ENCODE measurements at places on chromosomes 7 and 10.

DNA sequence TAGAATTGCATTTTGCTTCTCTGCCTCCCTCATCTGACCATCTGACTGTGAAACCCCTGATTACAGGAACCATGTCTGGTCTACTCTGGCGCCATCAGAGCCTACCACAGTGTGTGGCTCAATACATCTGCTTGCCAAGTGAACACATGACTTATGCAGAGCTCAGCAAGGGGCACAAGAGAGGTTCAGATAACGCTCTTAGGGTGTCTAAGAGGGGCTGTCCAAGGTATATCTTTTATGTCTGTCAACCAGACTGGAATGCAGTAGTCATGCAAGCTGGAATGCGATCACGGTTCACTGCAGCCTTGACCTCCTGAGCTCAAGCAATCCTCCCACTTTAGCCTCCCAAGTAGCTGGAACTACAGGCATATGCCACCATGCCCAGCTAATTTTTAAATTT lies 10.3 kb upstream of the RRP12 start:
- DNase-seq, result no peak

- no peak for DNase-seq
Measured at GRCh38 chr10:29830531-29831512, 196.1 kb upstream of the SVIL start.

DNA sequence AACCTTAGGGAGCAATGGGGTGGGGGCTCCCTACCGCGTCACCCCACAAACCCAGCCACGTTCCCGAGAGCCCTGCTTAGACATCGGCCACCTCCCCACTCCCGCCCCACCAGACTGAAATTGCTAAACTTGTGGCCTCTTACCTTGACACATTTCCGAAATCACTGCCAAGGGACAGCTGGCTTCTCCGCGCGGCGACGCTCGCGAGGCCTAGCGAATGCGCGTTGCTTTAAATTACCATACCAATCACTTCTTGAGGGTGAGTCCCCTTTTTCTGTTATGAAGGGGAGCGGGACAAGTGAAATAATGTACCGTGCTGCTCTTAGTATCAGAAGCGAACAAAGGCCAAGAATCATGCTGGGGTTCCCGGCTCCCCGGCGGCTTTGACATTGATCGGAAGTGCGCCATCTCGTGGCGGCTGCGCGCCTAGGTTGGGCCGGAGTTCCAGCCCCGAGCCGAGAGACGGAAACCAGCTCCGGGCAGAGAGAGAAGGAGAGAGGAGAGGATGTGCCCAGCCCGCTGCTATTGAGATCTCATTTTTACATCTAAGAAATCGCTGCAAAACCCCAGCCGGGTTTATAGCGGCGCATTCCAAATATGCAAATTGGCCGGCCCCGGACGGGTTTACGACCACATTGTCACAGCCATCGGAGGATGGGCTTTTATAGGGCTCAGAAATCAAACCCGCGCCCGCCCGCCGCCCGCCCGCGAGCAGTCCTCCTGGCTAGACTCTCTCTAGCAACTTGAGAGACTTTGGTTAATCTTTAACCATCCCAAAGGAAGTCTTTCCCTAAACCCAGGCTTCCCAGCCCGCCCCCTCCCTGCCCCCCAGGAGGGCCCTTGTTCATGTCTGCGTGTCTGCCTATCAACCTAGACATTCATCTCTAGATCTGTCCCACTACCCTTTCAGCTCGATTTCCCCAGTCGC lies 5.3 kb downstream of the HOXA11 start:
- no peak for DNase-seq

- no peak for DNase-seq
Measured at GRCh38 chr10:77989081-77989724, 40.1 kb downstream of the POLR3A start.

DNA sequence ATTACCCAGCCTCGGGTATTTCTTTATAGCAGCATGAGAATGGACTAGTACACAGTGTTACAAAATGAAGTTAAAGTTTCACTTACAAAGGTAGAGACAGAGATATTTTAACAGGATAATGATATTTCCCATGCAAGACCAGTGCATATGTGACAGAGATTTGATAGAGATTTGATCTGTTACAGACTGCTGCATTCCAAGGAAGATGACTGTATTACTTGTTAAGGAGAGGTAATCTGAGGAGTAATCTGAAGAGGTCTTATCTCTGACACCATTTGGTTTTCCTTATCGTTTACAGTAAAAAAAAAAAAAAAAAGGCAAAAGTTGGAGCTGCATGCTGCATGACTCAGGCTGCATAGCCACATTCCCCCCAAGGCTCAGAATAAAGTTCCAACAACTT lies 289.6 kb downstream of the POM121L12 start:
- no peak for DNase-seq

- no peak for DNase-seq
Measured at GRCh38 chr10:108771106-108771505, 1152.2 kb downstream of the XPNPEP1 start.

DNA sequence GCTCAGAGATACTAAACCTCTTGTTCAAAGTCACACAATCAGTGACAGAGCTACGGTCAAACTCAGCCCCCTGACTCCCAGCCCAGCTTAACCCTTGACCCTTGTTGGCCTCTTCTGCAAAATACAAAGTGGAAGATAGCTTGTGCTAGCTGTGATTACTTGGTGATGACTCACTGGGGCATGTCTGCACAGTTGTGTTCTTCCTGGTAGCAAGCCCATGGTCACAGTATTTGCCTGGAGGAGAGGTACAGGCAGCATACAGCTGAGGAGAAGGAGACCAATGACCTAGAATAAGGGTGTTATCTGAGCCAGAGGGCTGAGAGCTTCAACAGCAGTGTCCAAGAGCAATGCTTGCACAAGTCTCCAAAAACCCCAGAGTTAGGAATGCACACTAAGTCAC lies 5.7 kb upstream of the HSPA12A start:
- DNase-seq, result no peak

All from DMS79 treated with DMSO at 0.1 percent for 48 hours (cell line).